ENCODE measurements at places on chromosomes 7 and 10. TPM values are rescaled to one million over a fixed set of nuclear protein-coding genes. Genes with fewer than 3 reads are reported as not detected.

GRCh38 chr7:82925331-82925730 lies 237.4 kb downstream of the PCLO start:
- no peak for DNase-seq

- DNase-seq = no peak
Measured at GRCh38 chr7:40865441-40866233, 730.8 kb downstream of the SUGCT start.

DNA sequence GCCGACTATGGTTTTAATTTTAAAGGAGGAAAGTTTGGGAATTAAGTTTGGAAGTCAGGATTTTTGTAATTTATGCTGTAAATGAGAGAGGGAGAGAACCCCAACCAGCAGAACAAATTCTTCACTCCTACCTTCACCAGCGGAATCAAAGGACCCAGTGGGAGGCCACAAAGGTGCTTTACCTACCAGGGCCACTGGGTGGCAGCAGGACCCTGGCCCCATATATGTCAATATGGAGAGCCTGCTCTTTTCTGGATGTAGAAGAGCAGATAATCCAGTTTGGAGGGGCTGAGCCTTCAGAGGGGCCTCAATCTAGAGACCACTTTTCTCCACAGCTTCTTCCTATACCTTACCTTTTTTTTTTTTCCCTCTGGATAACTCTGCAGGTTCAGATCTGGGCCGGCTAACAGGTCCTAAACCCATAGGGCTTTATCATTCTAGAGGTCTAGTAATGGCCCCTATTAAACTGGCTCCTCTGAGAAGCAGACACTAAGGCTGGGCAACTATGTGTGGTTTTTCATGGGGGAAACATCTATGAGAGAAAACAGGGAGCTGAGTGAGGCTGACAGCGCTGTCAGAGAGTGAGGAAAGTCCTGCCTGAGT lies 8.5 kb upstream of the SCD start:
- DNase-seq = peak; percentile 69

DNA sequence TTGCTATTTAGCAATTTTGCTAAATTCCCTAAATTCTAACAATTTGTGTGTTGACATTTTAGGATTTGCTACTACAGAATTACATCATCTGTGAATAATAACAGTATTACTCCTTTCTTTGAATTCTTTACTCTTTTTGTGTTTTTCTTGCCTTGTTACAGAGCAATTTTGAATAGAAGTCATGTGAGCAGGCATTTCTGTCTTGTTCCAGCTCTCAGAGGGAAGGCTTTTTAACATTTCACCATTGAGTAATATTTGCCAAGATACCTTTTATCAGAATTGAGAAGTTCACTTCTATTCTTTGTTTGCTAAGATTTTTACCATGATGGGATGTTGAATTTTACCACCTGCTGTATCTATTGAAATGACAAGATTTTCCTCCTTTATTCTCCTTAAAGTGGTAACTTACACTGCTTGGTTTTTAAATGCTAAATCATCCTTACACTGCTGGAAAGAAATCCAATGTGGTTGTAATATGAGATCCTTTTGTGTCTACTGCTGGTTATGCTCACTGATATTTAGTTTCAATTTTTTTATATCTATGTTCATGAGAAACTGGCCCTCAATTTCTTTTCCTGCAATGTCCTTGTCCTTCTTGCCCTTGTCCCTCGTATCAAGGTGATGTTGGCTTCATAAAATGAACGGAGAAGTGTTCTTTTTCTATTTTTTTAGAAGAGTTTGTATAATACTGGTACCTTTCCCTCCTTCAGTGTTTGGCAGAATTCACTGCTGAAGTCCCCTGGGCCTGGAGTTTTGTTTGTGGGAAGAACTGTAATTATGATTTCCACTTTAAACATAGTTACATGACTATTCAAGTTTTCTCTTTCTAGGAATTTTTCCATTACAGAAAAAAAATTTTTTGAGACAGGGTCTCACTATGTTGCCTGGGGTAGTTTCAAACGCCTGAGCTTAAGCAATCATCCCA lies 50.3 kb upstream of the ATP6V0A4 start:
- no peak for DNase-seq

DNA sequence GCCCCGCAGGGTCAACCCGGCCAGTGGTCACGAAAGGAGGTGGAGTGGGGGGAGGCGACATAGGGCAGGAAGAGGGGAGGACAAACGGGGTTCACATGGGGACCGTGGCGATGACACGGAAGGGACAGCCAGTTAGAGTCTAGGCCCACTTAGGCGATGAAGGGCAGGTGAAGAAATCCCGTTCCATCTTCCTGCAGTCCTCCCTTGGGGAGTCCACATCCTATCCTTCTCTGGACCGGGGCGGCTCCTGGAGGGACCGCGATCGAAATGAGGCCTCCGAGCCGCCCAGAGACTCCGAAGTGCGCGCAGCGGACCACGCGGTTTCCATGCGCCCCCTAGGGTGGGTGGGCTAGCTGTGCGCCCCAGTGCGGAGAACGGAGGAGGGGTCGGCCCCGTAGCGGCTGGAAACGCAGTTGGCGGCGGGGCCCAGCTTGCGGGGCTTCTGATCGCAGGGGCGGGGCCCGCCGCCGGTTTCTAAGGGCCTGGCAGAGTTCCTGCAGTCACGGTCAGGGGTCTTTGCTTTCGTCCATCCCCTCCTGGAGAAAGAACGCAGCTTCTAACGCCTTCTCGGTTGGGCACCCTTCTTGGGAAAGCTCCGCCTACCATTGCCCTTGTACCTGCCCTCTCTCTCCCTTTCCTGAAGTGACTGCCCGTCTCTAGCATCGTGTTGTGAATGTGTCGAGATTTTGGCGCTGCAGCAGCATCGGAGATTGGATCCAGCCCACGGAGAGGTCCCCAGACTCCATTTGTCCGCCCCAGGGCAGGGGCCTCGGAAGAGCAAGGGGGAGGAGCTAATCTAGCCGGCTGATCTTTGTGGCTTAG lies 17.9 kb upstream of the TMEM225B start:
- DNase-seq = peak; percentile 67

The SORCS1 gene
- not detected for total RNA-seq

GRCh38 chr10:61896854-61897661 lies 4.4 kb upstream of the ARID5B start:
- DNase-seq = peak; percentile 54

- DNase-seq = no peak
Measured at GRCh38 chr10:131806646-131807317, 94.0 kb upstream of the PPP2R2D start.

The ASAH2 gene
- total RNA-seq = 5.9 TPM

DNA sequence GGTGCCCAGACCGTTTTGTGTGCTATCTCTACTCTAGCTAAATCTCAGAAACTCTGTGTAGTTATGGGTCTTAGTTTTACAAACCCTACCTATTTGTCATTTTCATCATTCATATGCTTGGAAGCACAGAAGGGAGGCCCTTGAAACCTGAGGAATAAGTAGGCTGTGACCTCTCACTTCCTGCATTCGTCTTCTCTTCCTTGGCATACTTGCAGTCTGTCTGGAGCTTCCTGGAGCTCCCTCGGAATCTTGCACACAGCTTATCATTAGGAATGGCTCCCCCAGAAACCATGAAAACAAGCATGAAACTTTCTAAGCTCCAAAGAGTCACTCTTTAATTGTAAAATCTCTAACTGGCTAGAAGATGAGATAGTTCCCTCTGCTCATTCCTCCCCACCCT lies 376.9 kb upstream of the MYO3A start:
- DNase-seq = no peak

The RBP4 gene
- not detected for total RNA-seq

DNA sequence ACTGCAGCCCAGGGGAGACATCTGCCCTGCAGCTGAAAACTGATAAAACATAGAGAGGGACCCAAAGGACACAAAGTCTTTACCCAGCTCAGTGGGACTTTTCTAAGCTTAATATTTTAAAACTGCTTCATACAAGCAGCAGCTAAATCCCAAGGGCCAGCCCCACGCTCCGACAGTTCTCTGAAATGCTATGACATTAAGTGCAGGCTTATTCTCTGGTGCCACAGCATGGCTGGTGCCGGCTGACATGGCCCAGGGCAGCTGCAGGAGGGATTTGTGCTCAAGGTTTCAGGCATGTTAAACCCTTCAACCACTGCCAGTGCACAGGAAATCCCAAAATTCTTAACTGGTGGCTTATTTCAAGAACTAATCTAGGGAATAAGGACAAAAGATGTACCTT lies 170.9 kb downstream of the PARD3 start:
- DNase-seq = no peak

DNA sequence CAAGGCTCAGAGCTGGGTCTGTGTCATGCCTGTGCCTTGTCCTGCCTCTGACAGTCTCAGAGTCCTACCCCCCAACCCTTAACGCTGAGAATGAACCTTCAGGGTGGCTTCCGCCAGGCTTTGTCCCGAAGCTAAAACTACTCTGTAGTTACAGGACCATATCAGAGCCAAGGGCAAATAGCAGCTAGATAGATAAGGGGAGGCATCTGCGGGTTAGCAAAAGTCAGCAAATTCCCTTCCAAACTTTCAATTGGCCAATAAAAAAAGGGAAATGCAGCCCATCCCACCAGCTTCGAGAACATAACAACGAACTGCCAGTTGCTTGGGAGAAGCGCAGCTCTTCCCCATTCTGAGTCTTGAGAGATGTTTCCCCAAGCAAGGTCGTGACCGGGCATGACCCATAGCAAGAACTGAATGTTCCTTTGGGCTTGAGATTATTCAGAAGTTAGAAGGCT lies 17.7 kb downstream of the CCL24 start:
- DNase-seq = no peak

GRCh38 chr10:128808921-128809440 lies 658.1 kb upstream of the MGMT start:
- no peak for DNase-seq

DNA sequence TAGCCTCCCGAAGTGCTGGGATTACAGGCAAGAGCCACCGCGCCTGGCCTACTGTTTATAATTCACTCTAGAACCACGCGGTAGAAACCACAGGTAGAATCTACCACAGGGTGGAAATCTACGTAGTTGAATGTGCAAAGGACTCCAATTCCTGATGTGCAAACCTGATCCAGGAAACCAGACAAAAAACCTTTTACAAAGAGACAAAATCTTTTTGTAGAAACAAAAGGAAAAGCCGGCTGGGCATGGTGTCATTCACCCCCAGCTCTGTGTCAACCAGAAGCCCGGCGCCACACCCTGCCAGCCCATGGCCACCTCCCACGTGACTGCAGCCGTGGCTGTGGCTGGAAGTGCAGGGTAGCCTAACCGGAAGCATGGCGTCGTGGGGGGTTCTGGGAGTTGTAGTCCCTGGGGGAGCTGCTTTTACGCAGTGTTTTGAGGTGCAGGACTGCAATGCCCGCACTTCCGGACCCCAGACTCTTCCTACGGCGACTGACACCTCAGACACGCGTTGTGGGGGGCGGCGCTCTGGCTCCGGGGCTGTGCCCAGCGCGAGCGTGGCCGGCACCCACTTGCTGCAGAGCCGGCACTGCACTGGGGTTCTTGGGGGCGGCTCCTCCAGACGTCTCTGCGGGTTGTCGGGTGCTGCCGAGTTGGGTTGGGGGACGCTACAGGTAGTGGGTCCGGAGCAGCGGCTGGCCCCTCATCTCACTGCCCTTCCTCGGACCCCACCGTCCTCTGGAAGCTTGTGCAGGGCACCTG lies 41.5 kb upstream of the RNF216 start:
- peak; percentile 97 for DNase-seq

The NME8 gene
- not detected for total RNA-seq

The SPACDR gene
- total RNA-seq = 1.5 TPM

The HERPUD2 gene
- 19.1 TPM for total RNA-seq

DNA sequence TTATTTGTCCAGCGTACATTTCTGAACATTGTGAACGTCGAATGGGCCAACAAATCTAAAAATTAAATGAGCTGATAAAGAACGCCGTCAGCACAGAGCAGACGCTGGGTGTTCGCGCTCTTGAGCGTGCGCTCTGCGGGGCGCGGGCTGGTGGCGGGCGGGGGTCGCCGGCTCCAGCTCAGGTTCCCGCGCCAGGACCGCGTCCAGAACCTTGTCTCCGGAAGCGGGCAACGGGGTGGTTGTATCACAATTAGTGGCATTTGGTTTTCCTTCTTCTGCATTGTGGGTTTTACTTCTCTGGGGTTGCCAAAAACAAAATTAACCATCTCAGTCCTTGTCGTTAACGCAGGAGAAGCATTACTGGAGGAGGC lies 2.4 kb downstream of the CYP2E1 start:
- DNase-seq = no peak

GRCh38 chr7:25718596-25718995 lies 433.4 kb upstream of the NFE2L3 start:
- DNase-seq = no peak

DNA sequence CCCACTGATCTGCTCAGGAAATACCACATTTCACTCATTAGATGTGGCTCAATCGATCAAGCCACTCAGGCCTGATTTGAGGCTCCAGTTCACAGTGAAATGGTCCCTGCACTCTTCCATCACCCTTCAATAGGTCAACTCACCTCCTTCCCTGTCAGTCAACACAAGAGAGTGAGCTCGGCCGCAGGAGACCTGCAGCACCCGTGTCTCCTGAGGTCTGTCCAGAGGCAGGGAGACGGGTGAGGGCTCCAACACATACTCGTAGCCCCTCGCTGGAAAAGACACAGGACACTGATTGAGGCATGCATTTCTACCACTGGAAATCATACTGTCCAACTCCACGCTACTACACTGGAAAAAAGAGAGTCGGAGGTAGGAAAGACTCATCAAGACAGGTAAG lies 7.1 kb downstream of the RCC1L start:
- no peak for DNase-seq

The AKR1C1 gene
- 0.21 TPM for total RNA-seq

- DNase-seq = no peak
Measured at GRCh38 chr7:106247841-106248240, 36.9 kb downstream of the NAMPT start.

The RNLS gene
- 4.3 TPM for total RNA-seq

GRCh38 chr7:13989949-13990305 lies 461 bp upstream of the ETV1 start:
- DNase-seq = no peak

- DNase-seq = no peak
Measured at GRCh38 chr7:13117103-13117502, 429.7 kb downstream of the ARL4A start.

The MRPL43 gene
- 56.3 TPM for total RNA-seq

- peak; percentile 10 for DNase-seq
Measured at GRCh38 chr10:69088801-69089501, 1.0 kb downstream of the SRGN start.

DNA sequence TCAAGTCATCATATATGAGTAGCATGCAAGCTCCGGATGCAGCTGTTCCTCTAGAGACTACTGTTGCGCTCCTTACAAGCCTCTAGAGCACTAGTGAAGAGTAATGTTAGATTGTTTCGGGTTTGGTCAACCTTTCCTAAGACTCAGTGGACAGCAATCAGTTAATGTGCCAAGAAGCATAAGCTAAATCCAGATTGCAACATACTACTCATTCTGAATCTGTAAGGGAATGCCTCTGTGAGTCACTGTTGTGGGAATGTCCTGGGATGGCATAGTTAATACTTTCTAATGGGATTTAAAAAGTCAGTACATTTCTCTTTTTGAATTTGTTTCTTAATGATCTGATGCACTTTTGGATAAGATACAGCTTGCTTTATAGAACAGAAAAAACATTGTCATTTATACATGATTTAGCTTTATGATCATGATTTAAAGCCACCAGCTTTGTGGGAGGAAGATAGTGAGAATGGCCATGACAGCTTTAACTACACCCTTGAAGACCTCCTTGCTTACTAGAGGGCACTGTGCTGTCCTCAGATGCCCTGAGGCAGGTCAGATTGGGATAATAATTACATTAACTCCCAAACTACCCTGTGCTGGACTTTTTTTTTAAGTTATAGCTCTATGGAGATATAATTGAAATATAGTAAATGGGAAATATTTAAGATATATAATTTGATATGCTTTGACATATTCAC lies 138.4 kb downstream of the SDK1 start:
- DNase-seq = no peak

The VSTM2A gene
- not detected for total RNA-seq

The ATP6V0A4 gene
- not detected for total RNA-seq
